Sigmoid colon (tissue), 7 donors: ENCODE measurements at places on chromosomes 7 and 10. TPM values are rescaled to one million over a fixed set of nuclear protein-coding genes. Genes with fewer than 3 reads are reported as not detected.

DNA sequence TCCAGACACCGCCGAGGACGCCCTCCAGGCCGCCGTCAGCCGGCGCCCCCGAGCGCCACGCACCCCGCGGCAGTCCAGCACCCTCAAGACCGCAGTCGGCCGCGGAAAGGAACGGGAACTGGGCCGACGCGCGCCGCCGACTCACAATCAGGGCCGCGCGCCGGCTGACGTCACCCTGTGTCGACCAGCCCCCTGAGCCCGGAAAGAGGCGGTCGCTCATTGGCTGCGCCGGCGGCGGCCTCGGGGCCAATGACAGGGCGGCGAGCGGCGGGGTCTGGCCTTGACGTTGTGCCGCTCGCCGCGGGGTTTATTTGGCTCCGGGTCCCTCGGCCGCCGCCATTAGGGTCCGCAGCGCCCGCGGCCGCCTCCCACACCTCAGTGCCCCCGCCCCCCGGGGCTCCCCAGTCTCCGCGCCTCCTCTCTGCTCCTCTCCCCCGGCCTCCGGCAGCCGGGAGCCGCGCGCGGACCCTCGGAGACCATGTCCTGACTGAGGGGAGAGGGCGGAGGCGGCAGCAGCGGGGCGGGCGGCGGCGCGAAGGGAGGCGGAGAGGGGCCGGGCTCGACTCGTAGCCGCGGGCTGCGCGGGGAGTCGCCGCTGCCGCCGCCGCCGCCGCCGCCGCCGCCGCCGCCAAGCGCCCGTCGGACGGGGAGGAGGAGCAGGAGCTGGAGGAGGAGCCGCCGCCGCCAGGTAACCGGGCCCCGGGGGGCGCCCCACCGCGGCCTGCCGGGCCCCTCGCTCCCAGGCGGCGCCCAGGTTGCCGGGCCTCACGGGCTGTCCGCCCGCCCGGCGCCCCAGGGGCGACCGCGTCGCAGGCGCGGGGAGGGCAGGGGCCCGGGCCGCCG, 25.1 kb upstream of the ZRANB1 start:
- no peaks in the 10 kb centered on the region for H3K36me3 ChIP-seq
- peak overlapping the region; percentile 92 for H3K4me3 ChIP-seq
- DNase-seq = peak; percentile 99
- peak overlapping the region; percentile 93 for H3K27ac ChIP-seq
- H3K27me3 ChIP-seq = no peaks in the 10 kb centered on the region

DNA sequence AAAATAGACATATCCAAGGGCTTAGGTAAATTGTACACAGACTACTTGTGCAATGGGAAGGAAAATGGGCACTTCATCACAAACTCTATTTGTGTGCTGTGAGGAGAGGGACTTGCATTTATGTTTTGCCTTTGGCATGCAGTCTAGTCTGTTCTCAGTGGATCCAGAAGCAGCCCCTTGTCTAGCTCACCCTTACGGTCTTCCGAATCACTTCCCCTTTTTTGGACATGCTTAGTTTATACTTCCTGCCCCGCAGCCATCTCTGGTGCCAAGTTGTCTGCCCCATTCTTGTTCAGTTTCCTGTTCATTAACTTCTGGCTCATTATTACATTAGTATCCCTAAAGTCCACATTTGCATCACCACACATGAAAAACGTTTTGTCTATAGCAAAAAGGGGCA, 161.6 kb downstream of the NRCAM start:
- H3K36me3 ChIP-seq = no peaks in the 10 kb centered on the region
- no peak overlapping the region for H3K27ac ChIP-seq
- H3K4me1 ChIP-seq = no peaks in the 10 kb centered on the region
- H3K27me3 ChIP-seq = no peaks in the 10 kb centered on the region
- no peak for DNase-seq

Gene SEMA4G
- 0.49 TPM for total RNA-seq

DNA sequence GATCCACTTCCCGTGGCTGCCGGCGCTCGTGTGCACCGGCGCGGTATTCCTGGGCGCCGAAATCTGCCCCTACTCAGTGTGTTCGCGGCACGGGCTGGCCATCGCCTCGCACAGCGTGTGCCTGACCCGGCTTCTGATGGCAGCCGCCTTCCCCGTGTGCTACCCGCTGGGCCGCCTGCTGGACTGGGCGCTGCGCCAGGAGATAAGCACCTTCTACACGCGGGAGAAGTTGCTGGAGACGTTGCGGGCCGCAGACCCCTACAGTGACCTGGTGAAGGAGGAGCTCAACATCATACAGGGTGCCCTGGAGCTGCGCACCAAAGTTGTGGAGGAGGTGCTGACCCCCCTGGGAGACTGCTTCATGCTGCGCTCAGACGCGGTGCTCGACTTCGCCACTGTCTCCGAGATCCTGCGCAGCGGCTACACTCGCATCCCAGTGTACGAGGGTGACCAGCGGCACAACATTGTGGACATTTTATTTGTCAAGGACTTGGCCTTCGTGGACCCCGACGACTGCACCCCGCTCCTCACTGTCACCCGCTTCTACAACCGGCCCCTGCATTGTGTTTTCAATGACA, 1.3 kb downstream of the CNNM1 start:
- H3K36me3 ChIP-seq = no peaks in the 10 kb centered on the region
- H3K27ac ChIP-seq = peak overlapping the region; percentile 47
- DNase-seq = peak; percentile 69
- peaks cover 18% of the 10 kb centered on the region for H3K4me1 ChIP-seq

- H3K4me1 ChIP-seq = peaks cover 56% of the 10 kb centered on the region
- no peak overlapping the region for H3K4me3 ChIP-seq
- DNase-seq = peak; percentile 90
- H3K36me3 ChIP-seq = no peaks in the 10 kb centered on the region
- peak overlapping the region; percentile 75 for H3K27ac ChIP-seq
- no peaks in the 10 kb centered on the region for H3K27me3 ChIP-seq
Measured at GRCh38 chr7:55065079-55065478, 46.3 kb downstream of the EGFR start.

DNA sequence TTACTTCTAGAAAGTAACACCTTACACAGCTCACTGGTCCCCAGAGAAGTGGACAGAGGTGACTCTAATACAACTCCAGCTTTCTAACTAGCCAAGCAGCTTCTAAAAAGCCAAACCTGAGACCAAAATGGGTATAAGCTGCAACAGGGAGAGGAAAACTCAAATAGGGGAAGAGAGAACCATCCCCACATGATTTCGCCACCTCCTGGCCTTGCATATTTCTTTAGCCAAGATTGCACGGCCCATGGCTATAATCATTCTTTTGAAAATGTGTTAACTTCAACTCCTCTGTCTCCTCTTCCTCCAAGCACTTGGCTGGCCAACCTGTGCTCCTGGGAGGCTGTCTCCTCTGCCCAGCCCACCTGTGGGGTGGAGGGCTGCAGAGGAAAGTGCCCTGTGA, 28.7 kb downstream of the NUP42 start:
- H3K36me3 ChIP-seq = no peaks in the 10 kb centered on the region
- DNase-seq = no peak
- H3K27me3 ChIP-seq = peaks cover 3% of the 10 kb centered on the region
- no peak overlapping the region for H3K27ac ChIP-seq
- H3K4me3 ChIP-seq = no peak overlapping the region
- H3K4me1 ChIP-seq = no peaks in the 10 kb centered on the region

GRCh38 chr10:102150970-102151773, 1.0 kb upstream of the NOLC1 start:
- peak overlapping the region; percentile 91 for H3K27ac ChIP-seq
- no peak for DNase-seq
- no peaks in the 10 kb centered on the region for H3K4me1 ChIP-seq
- H3K4me3 ChIP-seq = peak overlapping the region; percentile 81
- H3K27me3 ChIP-seq = no peaks in the 10 kb centered on the region

Gene PPRC1
- total RNA-seq = 11.0 TPM

Gene ASB15
- total RNA-seq = not detected

- H3K4me3 ChIP-seq = no peak overlapping the region
- DNase-seq = peak; percentile 40
- no peaks in the 10 kb centered on the region for H3K27me3 ChIP-seq
- H3K36me3 ChIP-seq = no peaks in the 10 kb centered on the region
Measured at GRCh38 chr7:131543298-131543697, 13.1 kb downstream of the PODXL start.

DNA sequence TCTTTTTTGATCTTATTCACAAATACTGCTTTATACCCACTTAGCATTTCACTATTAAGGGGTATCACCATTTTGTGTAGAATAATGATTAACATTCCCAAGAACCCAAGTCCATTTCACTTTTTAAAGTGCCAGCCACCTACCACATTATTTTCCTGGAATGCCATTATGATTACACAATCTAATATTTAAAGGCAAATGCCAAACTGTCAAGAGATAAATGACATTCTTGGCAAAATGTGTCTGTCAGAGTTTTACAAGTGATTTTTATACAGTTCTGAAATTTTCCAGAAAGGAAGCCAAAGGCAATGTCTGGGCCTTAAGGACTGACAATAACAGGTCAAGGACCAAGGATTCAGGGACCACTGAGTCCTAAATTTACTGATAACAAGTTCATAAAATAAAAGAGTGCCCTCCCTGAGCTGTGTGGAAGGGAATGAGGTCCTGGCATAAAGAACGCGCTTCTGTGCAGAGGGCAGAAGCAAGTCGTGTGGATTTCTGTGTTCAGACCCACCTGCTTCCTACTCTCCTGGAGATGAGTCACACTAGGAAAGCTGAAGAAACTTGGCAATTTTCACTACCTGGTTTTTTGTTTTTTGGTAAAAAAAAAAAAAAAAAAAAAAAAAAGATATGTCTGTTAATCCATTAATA, 66.5 kb downstream of the UBE2H start:
- no peak overlapping the region for H3K4me3 ChIP-seq
- DNase-seq = no peak
- no peaks in the 10 kb centered on the region for H3K27me3 ChIP-seq
- H3K27ac ChIP-seq = no peak overlapping the region
- H3K36me3 ChIP-seq = peaks cover 3% of the 10 kb centered on the region

DNA sequence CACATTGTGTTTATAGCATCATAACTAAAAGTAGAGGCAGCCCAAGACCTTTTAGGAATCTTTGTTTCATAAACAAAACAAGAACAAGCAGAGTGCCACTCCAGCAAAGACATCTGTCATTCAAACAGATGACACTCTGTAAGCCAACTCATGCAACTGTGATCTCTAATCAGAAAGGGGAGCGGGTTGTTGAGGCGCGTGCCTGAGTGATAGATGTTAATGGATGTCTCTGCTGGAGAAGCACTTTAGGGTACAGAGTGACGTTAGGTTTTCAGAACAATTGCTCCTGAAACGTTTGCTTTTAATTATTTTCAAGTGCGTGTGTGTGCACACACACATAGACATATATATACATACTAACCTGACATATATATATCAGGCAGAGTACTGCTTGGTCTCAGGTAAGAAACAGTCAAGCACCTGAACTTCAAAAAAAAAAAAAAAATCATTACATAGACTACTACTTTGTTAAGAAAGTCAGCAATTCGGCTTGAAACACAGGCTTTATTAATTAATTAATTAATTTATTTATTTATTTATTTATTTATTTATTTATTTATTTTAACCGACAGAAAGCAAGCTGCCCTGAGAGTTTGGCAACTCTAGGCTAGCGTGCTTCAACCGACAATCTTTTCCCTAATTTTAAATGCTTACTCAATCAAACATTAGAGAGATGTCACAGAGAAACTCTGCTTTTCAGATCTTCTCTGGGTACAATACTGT, 109.1 kb downstream of the POU6F2 start:
- no peak for DNase-seq
- no peaks in the 10 kb centered on the region for H3K27me3 ChIP-seq
- no peaks in the 10 kb centered on the region for H3K36me3 ChIP-seq
